ENCODE measurements at places on chromosomes 6 and 20.

GRCh38 chr20:10671919-10672623, 1.7 kb downstream of the JAG1 start:
- DNase-seq: no peak

- DNase-seq: no peak
Observed at GRCh38 chr6:45815466-45816125, 200.1 kb downstream of the CLIC5 start.

DNA sequence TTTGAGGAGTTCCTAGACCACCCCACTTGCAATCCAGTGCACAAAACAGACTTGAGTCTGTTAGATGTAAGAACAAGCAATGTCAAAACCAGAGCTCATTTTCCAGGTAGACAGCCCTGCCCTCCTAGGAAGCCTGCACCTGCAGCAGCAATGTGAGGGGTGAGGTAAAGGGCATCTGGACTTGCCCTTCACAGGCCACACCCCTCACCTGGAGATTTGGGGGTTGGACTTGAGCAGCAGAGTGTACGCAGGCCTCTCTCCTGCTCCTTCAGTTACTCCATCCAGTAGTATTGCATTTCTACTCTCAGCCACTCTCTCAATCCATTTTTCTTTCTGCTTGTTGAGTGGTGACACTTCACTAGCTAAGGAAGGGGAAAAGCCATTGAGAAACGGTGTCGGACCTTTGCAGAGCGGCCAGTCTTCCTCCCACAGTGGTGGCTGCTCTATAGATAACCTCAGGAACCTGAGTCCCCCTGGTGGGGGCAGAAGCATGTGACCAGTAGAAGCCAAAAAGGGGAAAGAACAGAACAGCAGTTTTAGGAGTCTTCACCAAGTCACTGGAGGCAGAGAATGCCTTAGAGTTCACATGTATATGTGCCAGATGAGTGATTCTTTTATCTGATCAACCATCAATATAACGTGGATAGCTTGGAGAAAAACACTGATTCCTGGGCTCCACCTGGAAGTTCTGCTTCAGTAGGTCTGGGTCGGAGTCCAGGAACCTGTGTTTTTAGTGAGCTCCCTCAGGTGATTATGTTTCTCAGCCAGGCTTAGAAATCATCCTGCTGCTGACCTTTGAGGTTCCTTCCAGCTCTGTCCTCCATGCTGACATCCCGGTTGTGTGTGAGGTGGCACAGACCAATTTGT, 28.0 kb downstream of the ARFGEF2 start:
- no peak for DNase-seq

GRCh38 chr6:146879406-146880117, 280.8 kb downstream of the ADGB start:
- DNase-seq: no peak

GRCh38 chr20:16018881-16019280, 554.4 kb downstream of the KIF16B start:
- DNase-seq: no peak

DNA sequence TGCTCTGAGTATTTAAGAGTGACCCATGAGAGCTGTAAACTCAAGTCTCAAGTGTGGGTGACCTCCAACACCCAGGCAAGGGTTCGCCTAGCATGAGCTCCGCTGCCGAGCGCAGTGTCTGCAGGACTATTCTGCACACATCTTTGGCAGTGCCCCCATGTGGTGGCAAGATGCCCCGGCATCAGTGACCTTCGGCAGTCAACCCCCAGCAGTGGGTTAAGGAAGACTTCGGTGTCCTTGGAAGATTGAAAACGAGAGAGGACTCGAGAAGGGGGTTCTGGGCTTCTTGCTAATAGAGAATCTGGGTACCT, 43.1 kb downstream of the RBM38 start:
- DNase-seq: no peak

DNA sequence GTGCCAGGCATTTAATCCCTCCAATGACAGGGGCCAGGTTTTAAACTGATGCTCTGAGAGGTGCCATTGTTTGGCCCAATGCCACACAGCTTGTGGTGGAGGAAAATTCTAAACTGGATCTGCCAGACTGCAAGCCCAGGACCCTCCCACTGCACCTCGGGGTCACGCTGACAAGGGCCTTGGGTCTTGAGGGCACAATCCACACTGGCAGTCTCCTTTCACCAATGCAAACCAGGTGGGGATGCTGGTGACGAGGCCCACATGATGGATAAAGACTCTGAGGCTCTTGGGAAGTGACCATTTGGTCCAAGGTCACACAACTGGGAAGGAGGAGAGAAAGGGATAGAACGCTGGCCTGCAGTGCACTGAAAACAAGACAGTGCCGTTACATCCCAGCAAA, 14.7 kb downstream of the ANKRD60 start:
- DNase-seq: no peak

- no peak for DNase-seq
Observed at GRCh38 chr6:72132851-72133250, 246.5 kb downstream of the RIMS1 start.

- DNase-seq: no peak
Observed at GRCh38 chr20:48040491-48040890, 255.2 kb upstream of the SULF2 start.

GRCh38 chr6:87879132-87879861, 168.3 kb upstream of the SPACA1 start:
- DNase-seq: no peak

DNA sequence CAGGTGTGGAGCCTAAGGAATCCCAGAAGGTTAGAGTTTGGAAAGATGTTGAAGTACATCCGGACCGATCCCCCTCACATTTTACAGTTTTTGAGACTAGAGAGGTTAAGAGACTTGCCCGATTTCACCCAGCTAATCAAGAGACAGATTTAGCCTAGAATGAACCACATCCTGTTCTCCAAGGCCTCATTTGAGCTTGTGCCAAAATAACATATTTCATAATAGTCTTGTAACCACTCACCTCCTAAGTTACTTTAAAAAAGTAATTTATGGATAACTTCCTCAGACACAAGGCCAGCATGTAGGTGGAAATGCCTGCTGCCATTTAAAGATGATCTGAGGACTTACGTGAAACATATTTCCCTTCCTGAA, 39.8 kb upstream of the ARHGAP18 start:
- no peak for DNase-seq

GRCh38 chr20:59772373-59772705, 161.1 kb downstream of the SYCP2 start:
- no peak for DNase-seq

DNA sequence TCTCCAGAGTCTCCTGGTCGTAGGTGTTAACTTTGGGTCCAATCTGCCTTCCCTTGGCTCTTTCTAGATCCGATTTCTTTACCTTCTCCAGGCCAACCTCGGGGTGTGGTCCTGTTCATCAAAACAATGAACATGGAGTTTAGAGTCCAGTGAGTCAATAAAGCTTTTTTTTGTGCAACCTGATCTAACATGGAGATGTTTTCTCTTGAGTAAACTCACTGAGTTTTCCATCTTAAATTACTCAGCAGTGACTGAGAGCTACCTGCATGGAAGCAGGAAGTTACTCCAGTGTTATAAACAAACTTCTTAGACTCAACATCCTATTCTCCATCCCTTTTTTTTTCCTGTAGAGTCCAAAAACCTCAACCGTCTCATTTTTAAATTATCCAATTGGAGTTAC, 14.9 kb upstream of the SLC22A1 start:
- no peak for DNase-seq

DNA sequence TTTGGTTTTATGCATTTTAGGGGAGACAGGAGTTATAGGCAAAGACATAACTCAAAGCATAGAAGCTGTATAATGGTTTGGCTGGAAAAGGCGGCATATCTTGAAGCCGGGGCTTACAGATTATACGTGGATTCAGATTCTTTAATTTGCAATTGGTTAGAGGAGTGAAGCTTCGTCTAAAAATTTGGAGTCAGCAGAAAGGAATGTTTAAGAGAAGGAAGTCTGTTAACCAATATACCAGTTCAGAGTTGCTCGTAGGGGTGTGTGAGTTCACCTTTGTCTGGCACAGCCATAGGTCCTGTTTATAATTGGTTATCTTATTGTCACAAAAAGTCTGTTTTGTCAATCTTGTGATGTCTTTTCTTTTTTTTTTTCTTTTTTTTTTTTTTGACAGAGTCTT, 8.9 kb downstream of the ARHGAP40 start:
- DNase-seq: no peak

DNA sequence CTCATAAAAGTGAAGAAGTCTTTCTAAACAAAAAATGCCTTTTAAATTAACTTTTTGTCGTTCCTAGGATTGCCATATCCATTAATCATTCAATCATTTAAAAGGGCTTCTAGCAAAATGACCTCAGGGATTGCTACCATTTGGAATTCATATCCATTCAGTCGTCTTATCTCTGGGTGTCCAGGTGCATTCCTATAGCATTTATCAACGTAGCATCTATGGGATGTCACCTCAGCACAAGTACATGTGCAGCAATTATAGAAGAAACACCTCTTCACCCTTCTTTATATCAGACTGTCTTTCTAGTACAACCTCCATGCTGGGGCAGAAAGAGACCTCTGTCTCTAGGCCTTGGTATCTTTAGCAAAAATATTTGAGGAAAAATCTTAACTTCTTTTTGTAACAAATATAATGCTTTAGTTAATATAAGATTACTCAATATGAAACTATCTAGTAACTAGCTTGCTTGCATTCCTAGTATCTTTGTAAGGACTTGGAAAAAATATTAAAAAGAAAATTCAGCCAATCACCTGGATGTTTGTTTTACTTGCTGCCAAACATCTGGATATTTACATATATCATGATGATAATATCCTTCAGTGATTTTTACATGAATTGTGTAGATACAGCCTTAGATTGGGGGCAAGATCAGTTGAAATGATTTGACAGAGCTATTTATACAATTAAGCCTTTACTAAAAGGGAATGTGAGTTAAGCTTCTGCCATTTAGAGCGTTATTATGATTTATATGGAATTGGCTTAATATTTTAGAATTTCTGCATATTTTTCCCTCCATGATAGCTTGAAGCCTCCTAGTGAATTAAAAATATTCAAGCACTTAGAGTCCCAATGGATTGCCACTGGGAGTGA, 356.8 kb downstream of the HDGFL1 start:
- DNase-seq: no peak

DNA sequence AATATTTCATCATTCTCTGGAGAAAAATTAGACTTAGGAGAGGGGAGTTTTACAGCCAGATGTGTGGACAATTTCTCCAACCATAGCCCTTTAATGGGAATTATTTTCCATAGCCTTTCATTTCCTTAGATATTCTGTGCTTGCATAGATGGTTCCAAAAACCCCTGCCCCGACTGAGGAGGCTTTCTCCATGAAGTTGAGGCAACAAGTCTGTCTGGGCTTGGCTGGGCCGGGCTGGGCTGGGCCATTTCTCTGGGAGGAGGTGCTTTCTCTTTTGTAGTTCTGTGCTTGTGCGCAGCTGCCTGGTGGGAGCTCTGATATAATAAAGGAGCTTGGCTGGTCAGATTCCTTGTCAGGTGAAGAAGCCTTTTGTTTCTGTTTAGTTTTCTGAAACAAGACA, 71.4 kb downstream of the SOBP start:
- DNase-seq: no peak

- DNase-seq: no peak
Observed at GRCh38 chr6:155443168-155443567, 12.5 kb downstream of the NOX3 start.

Measured in naive thymus-derived CD8-positive, alpha-beta T cell (primary cell).